Endothelial cell (in vitro differentiated cells): ENCODE measurements at places on chromosomes 3 and 15.

GRCh38 chr3:149180057-149180573, 41.5 kb downstream of the CP start:
- DNase-seq = no peak

- DNase-seq = no peak
These were observed 1005.8 kb upstream of the NR2F2 start for GRCh38 chr15:95324656-95325055.

GRCh38 chr15:78944669-78945407, at the start of gene CTSH:
TSS of gene CTSH (minus strand) at chr15:78945046. CDS start at chr15:78944981, 65 bp downstream.
- DNase-seq = peak; percentile 52

DNA sequence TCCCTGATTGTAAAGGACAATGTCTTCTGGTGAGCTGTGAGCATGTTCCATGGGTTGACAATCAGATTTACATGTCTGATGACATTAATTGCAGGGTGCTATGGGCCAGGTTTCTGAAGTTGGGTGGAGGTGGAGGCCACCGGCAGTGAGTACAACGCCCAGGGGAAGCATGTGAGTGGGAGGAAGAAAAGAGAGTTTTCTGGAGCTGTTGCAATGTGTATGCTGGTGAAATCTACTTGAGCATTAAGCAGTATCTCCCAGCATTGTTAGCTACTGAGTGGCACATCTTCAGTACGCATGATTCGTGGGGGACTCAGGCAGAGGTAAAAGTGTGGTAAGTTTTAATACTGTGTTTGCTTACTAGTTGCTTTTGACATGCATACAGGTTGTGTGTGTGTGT, 26.6 kb downstream of the TMEM45A start:
- DNase-seq = no peak

- no peak for DNase-seq
These were observed 13.4 kb downstream of the B4GALT4 start for GRCh38 chr3:119227070-119227850.
